ENCODE measurements at places on chromosomes 7 and 10.

GRCh38 chr7:152185558-152185957, 160.1 kb downstream of the GALNT11 start:
- DNase-seq = no peak

DNA sequence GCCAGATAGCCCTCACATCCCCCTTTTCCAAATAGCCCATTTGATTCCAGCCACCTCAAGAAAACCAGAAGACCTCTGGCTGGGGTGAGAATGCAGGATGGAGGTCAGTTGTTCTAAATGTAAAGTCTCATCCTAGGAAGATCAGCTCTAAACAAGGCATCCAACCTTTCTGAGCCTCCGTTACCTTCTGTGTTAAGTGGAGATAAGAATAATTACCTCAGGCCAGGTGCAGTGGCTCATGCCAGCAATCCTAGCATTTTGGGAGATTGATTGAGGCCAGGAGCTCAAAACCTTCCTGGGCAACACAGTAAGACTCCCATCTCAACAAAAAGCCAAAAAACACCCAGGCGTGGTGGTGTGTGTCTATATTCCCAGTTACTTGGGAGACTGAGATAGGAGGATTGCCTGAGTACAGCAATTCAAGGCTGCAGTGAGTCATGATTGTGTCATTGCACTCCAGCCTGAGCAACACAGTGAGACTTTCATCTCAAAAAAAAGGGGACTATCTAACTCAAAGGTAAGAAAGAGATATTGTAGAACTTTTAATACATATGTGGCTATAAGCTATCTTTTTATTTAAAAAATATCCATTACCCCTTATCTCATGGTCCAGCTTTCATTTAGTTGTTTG, 43.5 kb downstream of the PRTFDC1 start:
- DNase-seq = no peak

DNA sequence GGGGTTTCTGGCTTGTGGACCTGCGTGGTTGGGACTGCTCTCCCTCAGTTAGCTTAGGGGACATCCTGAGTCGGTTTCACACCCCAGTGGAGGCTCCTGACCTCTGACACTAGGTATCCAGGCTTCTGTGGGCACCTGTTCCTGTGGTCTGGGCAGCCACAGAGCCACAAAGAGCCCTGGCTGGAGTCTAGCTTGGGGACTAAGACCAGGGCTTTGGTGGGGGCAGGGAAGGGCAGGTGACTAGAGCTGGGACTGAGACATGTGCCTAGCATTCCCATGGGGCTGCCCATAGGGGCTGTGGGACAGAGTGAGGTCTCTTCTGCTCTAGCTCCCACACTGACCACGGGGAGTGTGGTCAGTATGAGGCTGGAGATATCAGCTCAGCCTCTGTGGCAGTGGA, 4.0 kb upstream of the TMEM270 start:
- DNase-seq = no peak

DNA sequence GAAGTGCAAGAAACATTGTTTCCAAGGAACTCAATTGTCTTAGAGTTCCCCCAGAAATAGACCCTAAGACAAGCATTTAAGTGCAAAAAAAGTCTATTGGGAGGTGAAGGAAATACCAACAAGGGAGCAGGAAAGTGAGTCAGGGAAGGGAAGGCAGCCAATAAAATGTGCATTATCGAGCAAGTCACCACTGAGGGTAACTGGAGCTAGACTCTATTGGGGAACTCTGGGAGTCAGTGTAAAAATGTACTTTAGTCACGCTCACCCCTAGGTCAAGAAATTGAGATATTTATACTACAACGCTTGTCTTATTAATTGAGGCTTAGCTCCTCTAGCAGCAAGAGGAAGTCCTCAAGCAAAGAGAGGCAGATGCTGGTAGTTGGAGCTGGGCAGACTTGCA, 137.7 kb downstream of the RTKN2 start:
- DNase-seq = no peak

All from esophagus squamous epithelium (tissue), 5 donors.